ENCODE measurements at places on chromosomes 4 and X.

GRCh38 chr4:101086801-101087586, 260.3 kb downstream of the PPP3CA start:
- no peak for DNase-seq

DNA sequence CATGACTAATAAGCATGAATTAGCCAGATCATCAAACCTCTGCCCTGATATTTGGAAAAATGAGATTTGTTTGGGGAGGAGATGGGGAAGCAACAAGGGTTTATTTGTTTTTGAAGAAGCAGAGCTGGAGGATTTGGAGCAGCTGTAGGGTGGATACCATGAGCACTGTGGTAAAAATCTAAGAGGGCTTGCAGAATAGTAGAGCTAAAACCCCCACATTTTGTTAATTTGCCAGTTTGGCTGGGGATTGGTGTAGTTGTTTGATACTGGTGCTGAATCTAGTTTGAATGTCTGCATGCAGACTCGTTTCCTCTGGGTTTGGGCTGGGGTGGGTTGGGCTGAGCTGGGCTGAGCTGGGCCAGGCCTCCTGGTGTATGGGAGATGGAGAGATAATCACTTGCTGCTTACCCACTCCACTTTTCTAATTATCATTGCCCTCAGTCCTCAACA, 43.7 kb downstream of the SMAD1 start:
- no peak for DNase-seq

GRCh38 chr4:89299153-89299791, 8.3 kb downstream of the GPRIN3 start:
- DNase-seq: peak; percentile 74

DNA sequence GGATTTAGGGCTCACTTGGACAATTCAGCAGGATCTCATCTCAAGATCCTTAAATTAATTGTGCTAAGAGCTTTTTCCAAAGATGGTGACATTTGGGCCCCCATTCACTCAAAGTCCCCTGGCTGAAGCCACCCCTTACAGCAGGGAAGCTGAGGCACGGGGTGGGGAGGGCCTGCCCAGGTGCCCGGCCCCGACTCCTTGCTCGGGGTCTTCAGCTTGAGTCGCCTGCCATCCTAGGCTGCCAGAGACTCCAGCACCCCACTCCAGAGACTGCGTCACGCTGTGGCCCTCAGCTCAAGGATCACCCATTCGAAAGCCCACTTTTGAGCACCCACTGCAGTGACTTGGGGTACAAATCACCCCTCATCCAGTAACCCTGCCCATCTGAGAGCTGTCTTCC, 39.2 kb upstream of the GPR78 start:
- DNase-seq: no peak

DNA sequence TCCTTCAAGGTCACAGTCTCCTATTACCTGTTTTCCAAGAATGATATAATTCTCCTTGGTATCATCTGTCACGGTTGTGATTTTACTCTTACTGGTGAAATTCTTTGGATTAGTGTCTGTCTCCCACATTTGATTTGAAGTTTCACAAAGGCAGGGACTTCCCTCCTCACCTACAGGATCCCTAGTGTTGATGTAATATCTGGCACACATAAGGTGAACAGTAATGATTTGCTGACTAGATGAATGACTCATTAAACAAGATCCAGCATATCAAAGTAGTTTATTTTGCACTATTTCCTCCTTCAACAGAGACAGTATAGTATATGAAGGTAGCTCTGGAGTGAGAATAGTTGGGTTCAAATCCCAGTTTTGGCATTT, 135.3 kb upstream of the IL1RAPL2 start:
- no peak for DNase-seq

DNA sequence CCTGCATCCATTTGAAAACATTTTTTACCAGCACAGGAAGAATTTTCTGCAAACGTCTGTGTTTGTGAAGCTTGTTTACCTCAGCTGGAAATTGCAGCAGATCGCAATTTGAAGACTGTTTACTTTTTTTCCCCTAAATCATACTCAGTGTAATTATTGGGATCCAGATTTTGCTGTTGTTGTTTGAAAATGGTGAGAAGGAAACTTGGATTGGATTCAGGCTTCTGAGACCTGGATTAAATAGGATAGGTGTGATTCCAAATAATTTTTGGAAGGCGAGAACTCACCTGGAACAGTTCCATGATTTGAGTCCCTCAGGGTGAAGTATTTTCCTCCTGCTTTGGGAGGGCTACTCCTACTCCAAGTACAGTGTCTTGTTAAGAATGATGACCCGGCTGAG, 279.8 kb downstream of the STIM2 start:
- DNase-seq: no peak

All from Karpas-422 (cell line).